ENCODE measurements at places on chromosomes 1 and 21. TPM values are rescaled to one million over a fixed set of nuclear protein-coding genes. Genes with fewer than 3 reads are reported as not detected.

The C1orf167 gene
- total RNA-seq, result not detected

The CFAP107 gene
- not detected for total RNA-seq

The PADI4 gene
- not detected for total RNA-seq

The FMO2 gene
- not detected for total RNA-seq

The WRAP73 gene
- total RNA-seq, result 19.5 TPM

The OR2L13 gene
- total RNA-seq, result not detected

The CD34 gene
- total RNA-seq, result not detected

The GNAI3 gene
- 5.4 TPM for total RNA-seq

The KCNJ15 gene
- total RNA-seq, result 0.25 TPM

The KCNA2 gene
- 0.01 TPM for total RNA-seq

The ST3GAL3 gene
- total RNA-seq, result 2.5 TPM

The KCNK2 gene
- not detected for total RNA-seq

The HES2 gene
- total RNA-seq, result 3.6 TPM

The NECTIN4 gene
- 2.3 TPM for total RNA-seq

The FCGR1A gene
- total RNA-seq, result not detected

The NBPF14 gene
- 19.0 TPM for total RNA-seq

The DMBX1 gene
- 0.70 TPM for total RNA-seq

The PROX1 gene
- 0.12 TPM for total RNA-seq

The TNNT2 gene
- total RNA-seq, result 0.39 TPM

The LCE2C gene
- not detected for total RNA-seq

The CHODL gene
- not detected for total RNA-seq

The F3 gene
- total RNA-seq, result 3.2 TPM

The DISP3 gene
- 0.20 TPM for total RNA-seq

The SLC2A5 gene
- total RNA-seq, result 0.77 TPM

The CFAP74 gene
- not detected for total RNA-seq

The PPOX gene
- 14.6 TPM for total RNA-seq

The LMOD1 gene
- total RNA-seq, result not detected

The PODN gene
- total RNA-seq, result not detected

The NR1I3 gene
- 0.26 TPM for total RNA-seq

The MMEL1 gene
- not detected for total RNA-seq

The TCHH gene
- 0.27 TPM for total RNA-seq

The NFIA gene
- 4.3 TPM for total RNA-seq

The ZBTB8OS gene
- total RNA-seq, result 46.0 TPM

The PDZK1IP1 gene
- 9.4 TPM for total RNA-seq

The PLCH2 gene
- total RNA-seq, result 0.28 TPM

The IL19 gene
- total RNA-seq, result not detected

The FCAMR gene
- total RNA-seq, result not detected

The DAP3 gene
- total RNA-seq, result 131 TPM
